H1 (cell line): ENCODE measurements at places on chromosomes 3 and 15. TPM values are rescaled to one million over a fixed set of nuclear protein-coding genes. Genes with fewer than 3 reads are reported as not detected.

The CX3CR1 gene
- polyA plus RNA-seq, result 0.08 TPM in 2 replicates

The CPLX3 gene
- polyA plus RNA-seq, result 0.17 and 0.27 TPM in 2 replicates

The CASR gene
- 0.28 and 0.36 TPM in 2 replicates for polyA plus RNA-seq

The IMPG2 gene
- 0.02 and 0.03 TPM in 2 replicates for polyA plus RNA-seq
